ENCODE measurements at places on chromosomes 1 and 21. TPM values are rescaled to one million over a fixed set of nuclear protein-coding genes. Genes with fewer than 3 reads are reported as not detected.

Gene LCE1F
- total RNA-seq: not detected

DNA sequence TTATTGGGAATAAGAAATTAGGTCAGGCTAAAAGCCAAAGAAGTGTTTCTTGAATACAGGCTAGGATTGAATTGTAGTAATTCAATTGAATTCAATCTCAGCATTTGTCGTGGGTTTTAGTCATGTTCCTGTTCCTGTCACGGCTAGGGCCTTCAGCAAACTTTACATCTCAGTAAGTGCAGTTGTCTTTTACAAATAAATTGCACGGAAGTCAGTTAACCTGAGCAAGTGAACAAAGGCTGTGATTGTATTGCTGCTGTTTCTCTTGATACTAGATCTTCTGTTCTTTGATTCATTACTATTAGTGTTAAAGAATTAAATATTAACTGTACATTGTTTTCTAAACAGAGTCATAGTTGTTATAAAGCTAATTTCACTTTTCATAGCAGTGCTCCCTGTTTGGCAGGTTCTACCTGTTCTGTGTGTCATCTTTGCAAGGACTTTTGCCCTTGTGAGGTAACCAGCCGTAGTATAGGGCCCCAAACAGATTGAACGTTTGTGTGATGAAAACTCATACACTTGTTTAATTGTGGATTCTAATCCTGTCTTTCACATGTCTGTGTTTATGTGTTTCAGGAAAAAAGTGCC is 164.4 kb downstream of the EDEM3 start:
- no peak for DNase-seq
- no peaks in the 10 kb centered on the region for H3K36me3 ChIP-seq
- no peak overlapping the region for H3K4me3 ChIP-seq
- peaks cover 10% of the 10 kb centered on the region for H3K4me1 ChIP-seq
- no peaks in the 10 kb centered on the region for H3K27me3 ChIP-seq

Gene CHD1L
- 39.7 TPM for total RNA-seq

GRCh38 chr1:236468625-236469024 is 55.2 kb upstream of the LGALS8 start:
- H3K27ac ChIP-seq: no peak overlapping the region
- H3K27me3 ChIP-seq: peaks cover 19% of the 10 kb centered on the region
- no peak for DNase-seq

DNA sequence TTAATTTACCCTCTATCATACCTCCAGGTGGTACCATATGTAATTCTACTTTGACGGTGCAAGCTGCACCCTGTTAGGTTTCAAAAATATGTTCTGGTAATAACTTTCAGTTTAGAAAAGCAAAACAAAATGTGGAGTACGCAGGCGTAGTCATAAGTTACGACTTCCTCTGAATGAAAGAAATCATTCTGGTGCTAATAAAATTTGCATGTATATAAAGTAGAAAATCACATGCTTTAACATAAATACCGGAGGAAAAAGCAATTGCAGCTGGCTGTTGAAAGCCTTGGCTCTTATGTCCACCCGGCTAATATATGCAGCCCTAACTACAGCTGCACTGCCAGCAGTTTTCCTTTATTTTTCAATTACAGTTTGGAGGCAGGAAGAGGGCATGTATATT is 65.2 kb upstream of the TMPRSS15 start:
- H3K27ac ChIP-seq: no peak overlapping the region
- no peaks in the 10 kb centered on the region for H3K27me3 ChIP-seq
- H3K4me1 ChIP-seq: no peaks in the 10 kb centered on the region
- DNase-seq: no peak
- no peak overlapping the region for H3K4me3 ChIP-seq
- H3K36me3 ChIP-seq: no peaks in the 10 kb centered on the region

GRCh38 chr1:174169342-174169741 is 10.0 kb downstream of the RABGAP1L start:
- no peaks in the 10 kb centered on the region for H3K27me3 ChIP-seq
- no peaks in the 10 kb centered on the region for H3K36me3 ChIP-seq
- no peak overlapping the region for H3K4me3 ChIP-seq
- no peaks in the 10 kb centered on the region for H3K4me1 ChIP-seq
- DNase-seq: no peak

GRCh38 chr21:26795866-26796329 is 49.3 kb downstream of the ADAMTS1 start:
- peak overlapping the region; percentile 62 for H3K4me3 ChIP-seq
- H3K27me3 ChIP-seq: peaks cover 3% of the 10 kb centered on the region
- H3K36me3 ChIP-seq: peaks cover 18% of the 10 kb centered on the region
- peak; percentile 93 for DNase-seq
- H3K27ac ChIP-seq: peak overlapping the region; percentile 69

- H3K27me3 ChIP-seq: no peaks in the 10 kb centered on the region
- H3K36me3 ChIP-seq: peaks cover 12% of the 10 kb centered on the region
- no peak for DNase-seq
- H3K4me1 ChIP-seq: no peaks in the 10 kb centered on the region
- no peak overlapping the region for H3K4me3 ChIP-seq
- no peak overlapping the region for H3K27ac ChIP-seq
Observed at GRCh38 chr1:100217834-100218233, 31.8 kb downstream of the DBT start.

DNA sequence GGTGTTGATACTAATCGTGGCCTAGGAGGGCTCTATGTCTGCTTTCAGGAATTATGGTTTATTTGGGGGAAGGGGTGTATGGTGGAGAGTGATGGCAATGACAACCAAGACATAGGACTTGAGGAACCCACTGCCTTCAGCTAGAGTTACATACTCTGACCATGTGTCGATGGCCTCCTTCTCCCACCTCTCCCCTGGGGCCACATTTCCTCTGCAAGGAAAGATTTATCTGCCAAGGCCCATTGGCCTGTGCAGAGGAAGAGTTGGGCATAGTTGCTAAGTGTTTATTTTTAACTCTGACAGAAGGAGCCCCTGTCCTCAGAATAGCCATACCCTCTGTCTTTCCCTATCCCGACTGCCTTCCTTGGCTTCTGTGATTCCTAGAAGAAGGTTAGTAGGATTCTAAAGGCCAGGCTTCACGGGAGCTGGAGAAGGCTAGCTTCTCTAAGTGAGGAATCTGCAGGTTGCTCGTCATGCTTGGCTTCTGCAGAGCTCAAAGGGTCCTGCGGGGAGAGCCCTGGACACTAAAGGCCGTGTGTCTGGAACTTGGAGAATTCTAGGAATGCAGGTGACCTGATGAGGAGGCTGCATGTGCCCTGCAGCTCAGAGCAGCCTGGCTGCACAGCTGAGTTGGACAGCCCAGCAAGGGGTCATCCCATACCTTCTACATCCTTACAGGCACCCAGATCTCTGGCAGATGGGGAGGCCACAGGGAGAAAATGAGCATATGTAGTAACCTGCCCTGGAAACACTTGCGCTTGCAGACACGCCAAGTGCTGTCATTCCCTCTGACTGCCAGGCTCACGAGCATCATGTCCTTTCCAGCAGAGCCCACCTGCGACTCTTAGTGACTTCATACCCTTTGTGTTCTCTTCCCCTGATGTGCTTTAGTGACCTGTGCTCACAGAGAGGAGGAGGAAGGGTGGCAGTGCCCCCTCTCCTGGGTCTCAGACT is 9.7 kb downstream of the MAPKAPK2 start:
- peaks cover 11% of the 10 kb centered on the region for H3K36me3 ChIP-seq
- H3K4me3 ChIP-seq: peak overlapping the region; percentile 73
- peaks cover 85% of the 10 kb centered on the region for H3K4me1 ChIP-seq
- H3K27ac ChIP-seq: peak overlapping the region; percentile 91
- no peak for DNase-seq

GRCh38 chr1:113830039-113830438 is 17.8 kb upstream of the RSBN1 start:
- H3K27me3 ChIP-seq: no peaks in the 10 kb centered on the region
- H3K4me1 ChIP-seq: peaks cover 26% of the 10 kb centered on the region
- H3K27ac ChIP-seq: peak overlapping the region; percentile 75
- no peaks in the 10 kb centered on the region for H3K36me3 ChIP-seq
- H3K4me3 ChIP-seq: peak overlapping the region; percentile 51

GRCh38 chr1:27399251-27400025 is 7.0 kb downstream of the GPR3 start:
- H3K27ac ChIP-seq: 0 out of 2 replicates have a peak overlapping the region, but pooled peaks have one; percentile 11
- DNase-seq: no peak
- H3K27me3 ChIP-seq: peaks cover 3% of the 10 kb centered on the region
- H3K36me3 ChIP-seq: no peaks in the 10 kb centered on the region

DNA sequence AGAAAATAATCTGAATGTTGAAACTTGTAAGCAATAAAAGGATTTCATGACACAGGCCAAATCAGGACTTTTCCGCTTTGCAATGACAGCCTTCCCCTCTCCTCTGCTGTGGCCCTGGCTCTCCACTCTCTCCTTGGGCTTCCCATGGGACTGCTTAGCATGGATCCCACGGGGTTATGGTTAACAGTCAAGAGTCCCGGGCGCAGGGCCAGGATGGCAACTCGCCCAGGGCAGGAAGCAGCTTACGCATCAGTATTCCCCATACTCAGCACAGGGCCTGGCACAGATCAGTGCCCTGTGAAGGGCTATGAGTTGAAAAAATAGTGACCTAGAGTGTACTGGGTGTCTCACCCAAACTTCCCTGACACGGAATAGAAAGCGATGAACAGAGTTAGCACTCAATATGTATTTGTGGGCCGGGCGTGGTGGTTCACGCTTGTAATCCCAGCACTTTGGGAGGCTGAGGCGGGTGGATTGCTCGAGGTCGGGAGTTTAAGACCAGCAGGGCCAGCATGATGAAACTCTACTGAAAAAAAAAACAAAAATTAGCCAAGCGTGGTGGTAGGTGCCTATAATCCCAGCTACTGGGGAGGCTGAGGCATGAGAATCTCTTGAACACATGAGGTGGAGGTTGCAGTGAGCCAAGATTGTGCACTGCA is 29.1 kb upstream of the GRHL3 start:
- DNase-seq: no peak
- H3K4me3 ChIP-seq: no peak overlapping the region
- H3K27ac ChIP-seq: no peak overlapping the region
- peaks cover 15% of the 10 kb centered on the region for H3K27me3 ChIP-seq

- H3K4me1 ChIP-seq: peaks cover 10% of the 10 kb centered on the region
- no peak for DNase-seq
- H3K36me3 ChIP-seq: no peaks in the 10 kb centered on the region
Observed at GRCh38 chr1:182191381-182192115, 130.0 kb upstream of the ZNF648 start.

DNA sequence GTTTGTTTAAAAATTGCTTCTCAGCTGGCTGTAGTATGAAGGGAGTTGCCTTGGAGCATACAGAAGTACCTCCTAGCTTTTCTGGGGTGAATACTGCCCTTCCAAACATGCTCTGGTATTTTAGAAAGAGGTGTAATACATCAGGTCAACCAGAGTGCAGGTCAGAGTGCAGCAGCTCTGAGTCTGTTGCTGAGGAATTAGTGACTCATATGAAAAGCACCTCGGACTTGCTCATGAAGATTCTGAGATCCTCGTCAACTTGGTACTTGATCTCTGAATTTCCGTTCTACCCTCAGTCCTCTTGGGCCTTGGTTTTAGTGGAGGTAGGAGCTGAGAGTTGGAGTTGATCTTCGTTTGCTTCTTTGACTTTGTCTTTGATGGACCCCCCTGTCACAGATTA is 67.3 kb downstream of the NOS1AP start:
- peak overlapping the region; percentile 78 for H3K27ac ChIP-seq
- H3K4me3 ChIP-seq: peak overlapping the region; percentile 58
- H3K27me3 ChIP-seq: no peaks in the 10 kb centered on the region
- no peaks in the 10 kb centered on the region for H3K36me3 ChIP-seq

DNA sequence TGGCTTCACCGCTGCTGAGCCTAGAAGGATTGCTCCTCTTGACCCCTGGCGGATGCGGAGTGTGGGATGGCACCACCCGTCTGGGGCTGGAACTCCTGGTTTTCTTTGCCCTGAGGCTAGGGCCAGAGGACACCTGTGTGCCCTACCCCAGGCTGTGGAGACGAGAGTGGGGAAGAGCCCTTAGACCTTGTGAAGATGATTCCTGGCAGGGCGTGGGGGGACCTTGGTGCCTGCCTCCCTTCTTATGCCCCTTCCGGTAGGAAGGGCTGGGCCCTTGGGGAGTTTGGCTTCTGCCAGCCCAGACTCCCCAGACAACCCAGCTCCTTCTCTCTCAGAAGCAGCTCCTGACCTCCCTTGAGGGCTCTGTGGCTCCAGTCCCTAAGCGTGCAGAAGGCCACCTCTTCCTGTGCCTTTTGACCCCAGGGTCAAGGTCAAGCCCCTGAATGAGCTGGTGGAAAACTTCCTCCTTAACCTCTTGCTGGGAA is 891 bp downstream of the RPS6KA1 start:
- no peak overlapping the region for H3K27ac ChIP-seq
- no peaks in the 10 kb centered on the region for H3K36me3 ChIP-seq
- peak overlapping the region; percentile 78 for H3K4me3 ChIP-seq
- H3K4me1 ChIP-seq: peaks cover 13% of the 10 kb centered on the region

GRCh38 chr1:55446351-55446750 is 231.2 kb upstream of the USP24 start:
- H3K36me3 ChIP-seq: peaks cover 5% of the 10 kb centered on the region
- peak overlapping the region; percentile 33 for H3K4me3 ChIP-seq
- no peaks in the 10 kb centered on the region for H3K27me3 ChIP-seq
- peak overlapping the region; percentile 53 for H3K27ac ChIP-seq

DNA sequence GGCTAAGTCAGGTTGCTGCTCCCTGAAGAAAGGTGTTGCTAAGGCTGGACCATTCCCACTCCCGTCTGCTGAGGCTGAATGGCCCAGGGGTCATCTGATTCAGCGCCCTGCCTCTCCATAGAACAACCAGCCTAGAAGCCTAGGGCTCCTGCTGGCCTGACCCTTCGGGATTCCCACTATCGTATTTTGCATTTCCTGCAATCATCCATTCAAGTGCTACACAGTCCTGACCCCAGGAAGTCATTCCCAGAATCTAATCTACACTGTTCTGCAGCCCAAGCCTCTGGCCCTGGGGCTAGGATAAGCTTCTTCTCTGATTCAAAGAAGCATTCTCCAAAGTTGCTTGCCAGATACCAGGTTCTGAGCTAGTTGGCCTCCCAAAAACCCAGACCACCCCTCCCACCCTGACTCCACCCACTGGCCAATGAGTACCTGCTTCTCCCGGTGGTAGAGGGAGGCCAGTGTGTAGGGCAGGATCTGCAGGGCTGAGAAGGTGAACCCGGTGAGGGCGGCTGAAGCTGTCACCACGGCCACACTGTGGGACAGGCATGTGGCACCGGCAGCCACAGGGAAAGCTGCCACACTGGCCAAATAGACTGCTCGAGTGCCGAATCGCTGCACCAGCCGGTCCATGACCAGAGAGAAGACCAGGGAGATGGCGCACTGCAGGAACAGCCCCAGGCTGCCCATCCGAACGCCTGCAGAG is 18.7 kb downstream of the SLC45A3 start:
- H3K4me3 ChIP-seq: no peak overlapping the region
- no peaks in the 10 kb centered on the region for H3K36me3 ChIP-seq
- H3K27ac ChIP-seq: no peak overlapping the region

Gene PADI4
- total RNA-seq: not detected

- no peak for DNase-seq
- no peak overlapping the region for H3K4me3 ChIP-seq
- H3K27me3 ChIP-seq: no peaks in the 10 kb centered on the region
- no peaks in the 10 kb centered on the region for H3K4me1 ChIP-seq
Observed at GRCh38 chr1:174364996-174365736, 82.6 kb upstream of the GPR52 start.

GRCh38 chr1:36524359-36525062 is 41.8 kb upstream of the CSF3R start:
- no peaks in the 10 kb centered on the region for H3K36me3 ChIP-seq
- H3K4me3 ChIP-seq: no peak overlapping the region
- no peak overlapping the region for H3K27ac ChIP-seq
- no peak for DNase-seq
- H3K4me1 ChIP-seq: peaks cover 9% of the 10 kb centered on the region

- peaks cover 4% of the 10 kb centered on the region for H3K4me1 ChIP-seq
- H3K4me3 ChIP-seq: no peak overlapping the region
- no peak for DNase-seq
- H3K27me3 ChIP-seq: no peaks in the 10 kb centered on the region
- no peak overlapping the region for H3K27ac ChIP-seq
Observed at GRCh38 chr21:44955141-44955797, 15.4 kb downstream of the SLX9 start.
